ENCODE measurements at places on chromosomes 7 and 10. TPM values are rescaled to one million over a fixed set of nuclear protein-coding genes. Genes with fewer than 3 reads are reported as not detected.

Gene MINDY4
- 2.3 TPM for total RNA-seq

Gene CFAP69
- total RNA-seq = 2.0 TPM

Gene SPDYE5
- not detected for total RNA-seq

Gene GIMAP4
- not detected for total RNA-seq

Gene GPR15LG
- not detected for total RNA-seq

Gene FAM170B
- total RNA-seq = not detected

Gene SRRM3
- 13.5 TPM for total RNA-seq

Gene TMUB1
- total RNA-seq = 58.8 TPM

Gene STEAP1B
- total RNA-seq = 0.07 TPM

Gene GPC2
- total RNA-seq = 0.34 TPM

Gene SPRN
- 0.39 TPM for total RNA-seq

Gene MSS51
- 0.31 TPM for total RNA-seq

Gene INMT
- 0.03 TPM for total RNA-seq

Gene NYAP1
- 6.7 TPM for total RNA-seq

Gene SAMD9L
- total RNA-seq = 0.55 TPM

All from A549 treated with AZD2906 at 1 μM for 4 hours (cell line).